ENCODE measurements at places on chromosomes 12 and 14.

GRCh38 chr12:110849748-110850403 is 3.1 kb downstream of the CCDC63 start:
- no peak for DNase-seq
- H3K4me1 ChIP-seq, result peaks cover 2% of the 10 kb centered on the region
- H3K4me3 ChIP-seq, result no peak overlapping the region
- no peaks in the 10 kb centered on the region for H3K36me3 ChIP-seq
- no peak overlapping the region for H3K27ac ChIP-seq
- no peaks in the 10 kb centered on the region for H3K27me3 ChIP-seq

DNA sequence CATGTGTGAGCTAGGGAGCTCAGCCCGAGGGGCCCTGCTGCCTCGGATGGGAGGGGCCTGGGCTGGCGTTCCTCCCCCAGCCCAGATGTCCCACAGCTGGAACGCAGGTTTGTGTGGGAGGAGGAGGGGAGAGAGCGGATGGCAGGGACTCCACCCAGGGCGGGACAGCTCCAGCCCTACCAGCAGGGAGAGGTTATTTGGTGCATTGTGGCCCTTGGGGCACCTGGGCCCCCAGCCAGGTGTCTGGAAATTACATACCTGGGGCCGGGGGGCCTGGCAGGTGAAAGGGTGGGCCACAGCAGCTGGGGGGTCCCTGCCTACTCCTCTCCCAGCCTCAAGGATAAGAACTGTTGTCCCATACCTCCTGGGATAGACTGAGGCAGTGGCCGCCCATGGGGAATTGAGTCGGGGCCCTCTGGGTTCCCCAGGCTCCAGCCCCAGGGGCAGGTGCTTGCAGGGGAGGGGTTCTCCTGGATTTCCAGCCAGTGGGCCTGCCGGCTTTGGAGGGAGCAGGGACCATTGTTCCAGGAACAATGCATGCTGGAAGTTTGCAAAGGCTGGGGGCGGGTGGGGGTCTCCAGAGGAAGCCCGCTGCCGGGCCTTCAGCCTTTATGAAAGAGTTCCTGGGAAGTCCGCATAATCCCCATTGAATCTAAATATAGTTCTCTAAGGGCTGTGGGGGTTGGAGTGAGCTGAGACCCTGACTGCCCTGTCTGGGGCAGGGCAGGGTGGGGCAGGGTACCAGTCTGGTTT is 1.2 kb downstream of the KIF26A start:
- H3K27ac ChIP-seq, result no peak overlapping the region
- H3K4me3 ChIP-seq, result peak overlapping the region; percentile 62
- no peaks in the 10 kb centered on the region for H3K36me3 ChIP-seq
- H3K4me1 ChIP-seq, result peaks cover 37% of the 10 kb centered on the region

GRCh38 chr12:54065677-54066076 is 12.0 kb downstream of the HOXC4 start:
- no peak for DNase-seq
- H3K27me3 ChIP-seq, result peaks cover 54% of the 10 kb centered on the region
- H3K36me3 ChIP-seq, result no peaks in the 10 kb centered on the region
- no peaks in the 10 kb centered on the region for H3K4me1 ChIP-seq

DNA sequence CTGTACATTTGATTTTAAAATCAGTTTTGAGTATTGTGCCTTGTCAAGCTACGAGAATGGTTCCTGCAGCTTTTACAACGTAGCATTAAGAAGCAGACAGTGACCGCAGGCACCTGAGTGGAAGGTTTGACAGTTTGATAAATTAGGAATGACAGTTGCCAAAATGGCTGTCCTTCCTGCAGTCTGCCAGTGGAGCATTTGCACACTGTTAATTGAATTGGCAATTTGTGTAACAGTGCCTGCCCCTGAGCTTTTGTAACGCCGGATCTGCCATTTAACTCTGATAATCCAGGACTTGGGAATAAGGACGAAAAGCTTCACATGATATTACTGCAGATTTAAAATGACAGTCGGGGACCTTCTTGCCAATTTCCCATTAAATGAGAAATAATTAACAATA is 385.3 kb downstream of the NPAS3 start:
- no peaks in the 10 kb centered on the region for H3K4me1 ChIP-seq
- H3K36me3 ChIP-seq, result no peaks in the 10 kb centered on the region
- H3K27ac ChIP-seq, result no peak overlapping the region
- DNase-seq, result no peak
- no peak overlapping the region for H3K4me3 ChIP-seq

DNA sequence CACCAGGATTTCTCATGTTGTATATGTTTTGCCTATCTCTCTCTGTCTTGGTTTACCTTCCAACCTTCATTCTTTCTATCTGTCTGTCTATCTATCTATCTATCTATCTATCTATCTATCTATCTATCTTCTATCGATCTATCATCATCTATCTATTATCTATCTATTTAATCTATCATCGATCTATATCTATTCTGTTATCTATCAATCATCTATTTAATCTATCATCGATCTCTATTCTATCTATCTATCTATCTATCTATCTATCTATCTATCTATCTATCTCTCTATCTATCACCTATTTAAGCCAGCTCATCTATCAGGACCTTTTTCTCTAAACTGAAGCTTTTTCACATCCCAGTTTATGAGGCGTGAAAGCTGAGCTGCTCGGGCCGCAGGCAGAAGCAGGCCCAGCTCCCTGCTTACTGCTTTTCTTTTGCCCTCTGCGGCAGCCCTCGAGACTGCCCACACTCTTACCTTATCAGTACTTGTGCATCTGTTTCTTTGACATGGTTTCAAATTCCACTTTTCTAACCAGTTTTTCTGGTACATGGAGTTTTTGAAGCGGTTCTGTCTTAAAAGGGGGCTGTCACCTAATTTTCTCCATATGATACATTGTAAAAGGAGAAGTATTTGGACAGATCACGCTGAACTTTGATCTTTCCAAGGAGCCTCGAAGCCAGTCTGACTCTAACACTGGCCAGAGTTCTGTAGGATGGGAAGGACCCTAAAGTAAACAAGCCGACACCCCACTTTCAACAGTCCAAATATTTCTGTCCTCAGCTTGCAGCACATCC is 44.4 kb upstream of the GSG1 start:
- no peaks in the 10 kb centered on the region for H3K4me1 ChIP-seq
- DNase-seq, result no peak
- H3K4me3 ChIP-seq, result no peak overlapping the region
- H3K27ac ChIP-seq, result no peak overlapping the region
- H3K27me3 ChIP-seq, result no peaks in the 10 kb centered on the region
- no peaks in the 10 kb centered on the region for H3K36me3 ChIP-seq

DNA sequence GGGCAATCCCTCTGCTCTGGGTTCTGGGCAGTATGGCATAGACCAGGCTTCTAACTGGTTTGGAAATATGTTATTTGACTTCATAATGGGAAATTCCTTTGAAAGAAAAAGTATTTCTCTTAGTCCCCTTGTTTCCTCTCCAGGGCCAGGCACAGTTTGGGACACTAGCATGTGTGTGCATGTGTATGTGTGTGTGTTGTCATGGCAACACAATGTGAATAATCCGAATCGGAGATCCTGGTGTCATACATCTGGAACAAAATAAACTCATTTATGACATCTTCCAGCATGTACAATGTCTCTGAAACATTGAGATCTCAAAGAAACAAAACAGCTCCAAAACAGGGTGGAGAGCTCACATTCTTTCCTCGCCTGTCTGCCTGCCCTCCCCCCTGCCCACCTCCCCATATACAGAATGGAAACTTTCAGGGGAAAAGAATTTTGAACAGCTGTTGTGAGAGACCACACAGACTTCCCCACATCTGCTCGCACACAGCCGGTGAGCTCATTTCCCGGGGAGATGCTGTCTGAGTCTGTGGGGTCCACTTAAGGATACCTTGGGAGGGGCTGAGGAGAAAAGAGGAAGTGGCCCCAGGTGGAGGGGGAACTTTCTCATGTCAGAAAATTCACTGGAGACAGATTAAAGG is 55.5 kb upstream of the PARP11 start:
- H3K4me3 ChIP-seq, result no peak overlapping the region
- peak; percentile 9 for DNase-seq
- H3K4me1 ChIP-seq, result peaks cover 6% of the 10 kb centered on the region
- H3K36me3 ChIP-seq, result no peaks in the 10 kb centered on the region

DNA sequence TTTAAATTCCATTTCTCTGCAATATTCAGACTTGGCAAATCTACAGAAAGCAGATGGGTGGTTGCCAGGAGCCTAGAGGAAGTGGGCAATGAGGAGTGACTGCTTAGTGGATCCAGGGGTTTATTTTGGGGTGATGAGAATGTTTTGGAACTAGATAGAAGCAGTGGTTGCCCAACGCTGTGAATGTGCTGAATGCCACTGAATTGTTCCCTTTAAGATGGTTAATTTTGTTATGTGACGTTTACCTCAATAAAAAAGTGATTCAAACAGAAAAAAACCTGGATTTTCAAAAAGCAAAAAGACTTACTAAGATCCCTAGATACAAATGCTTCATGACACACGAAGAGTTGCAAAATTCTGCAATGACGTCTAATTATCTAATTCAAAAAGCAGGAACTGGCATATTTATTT is 34.2 kb downstream of the DAO start:
- no peak overlapping the region for H3K27ac ChIP-seq
- no peaks in the 10 kb centered on the region for H3K27me3 ChIP-seq
- DNase-seq, result no peak
- no peak overlapping the region for H3K4me3 ChIP-seq
- H3K36me3 ChIP-seq, result no peaks in the 10 kb centered on the region
- no peaks in the 10 kb centered on the region for H3K4me1 ChIP-seq

DNA sequence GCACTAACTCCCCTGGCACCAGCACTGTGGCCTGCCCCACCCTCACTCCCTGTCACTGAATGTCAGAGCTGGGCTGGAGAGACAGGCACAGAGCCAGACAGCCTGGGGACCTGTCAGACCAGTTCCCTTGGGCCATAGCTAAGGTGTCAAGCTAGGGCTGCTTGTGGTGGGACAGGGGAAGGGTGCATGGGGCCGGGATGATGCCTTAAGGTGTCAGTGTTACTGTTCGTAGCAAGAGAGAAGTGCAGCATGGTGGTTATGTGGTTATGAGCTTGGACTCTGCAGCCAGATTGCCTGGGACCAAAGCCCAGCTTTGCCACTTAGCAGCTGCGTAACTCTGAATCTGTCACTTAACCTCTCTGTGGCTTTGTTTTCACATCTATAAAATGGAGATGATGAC is 3.8 kb downstream of the RAPGEF3 start:
- no peaks in the 10 kb centered on the region for H3K36me3 ChIP-seq
- no peaks in the 10 kb centered on the region for H3K27me3 ChIP-seq
- DNase-seq, result no peak
- H3K27ac ChIP-seq, result no peak overlapping the region
- H3K4me1 ChIP-seq, result peaks cover 14% of the 10 kb centered on the region
- H3K4me3 ChIP-seq, result no peak overlapping the region
